ENCODE measurements at places on chromosomes 7 and 10.

DNA sequence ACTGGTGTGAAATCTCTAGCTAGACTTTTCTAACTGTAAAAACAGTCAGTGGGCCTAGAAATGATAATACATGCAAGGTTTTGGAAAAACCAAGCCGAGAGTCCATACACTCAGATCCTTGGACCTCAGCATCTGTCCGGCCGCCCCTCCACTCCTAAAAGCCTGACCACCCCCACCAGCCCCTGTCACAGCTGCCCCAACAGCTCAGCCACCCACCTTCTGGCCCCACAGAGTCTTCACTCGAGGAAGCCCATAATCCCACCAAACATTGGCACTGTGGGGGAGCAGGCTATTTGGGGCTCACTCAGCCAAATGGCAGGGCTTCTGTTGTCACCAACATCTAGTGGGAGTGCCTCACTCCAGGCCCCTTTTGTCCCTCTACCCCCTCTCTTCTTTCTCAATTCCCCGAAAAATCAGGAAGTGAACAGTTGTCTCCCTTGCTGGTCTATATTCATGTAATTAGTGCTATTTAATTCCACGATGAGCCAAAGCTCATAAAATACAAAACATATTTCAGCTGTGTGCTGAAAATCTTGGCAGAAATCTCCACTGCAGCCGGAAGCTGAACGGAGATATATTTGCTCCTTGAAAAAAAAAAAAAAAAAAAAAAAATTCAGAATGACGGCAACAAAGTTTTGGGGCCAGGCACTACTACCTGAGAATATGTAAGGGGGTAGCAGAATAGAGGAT, 55.5 kb downstream of the PLXNA4 start:
- no peak for DNase-seq

DNA sequence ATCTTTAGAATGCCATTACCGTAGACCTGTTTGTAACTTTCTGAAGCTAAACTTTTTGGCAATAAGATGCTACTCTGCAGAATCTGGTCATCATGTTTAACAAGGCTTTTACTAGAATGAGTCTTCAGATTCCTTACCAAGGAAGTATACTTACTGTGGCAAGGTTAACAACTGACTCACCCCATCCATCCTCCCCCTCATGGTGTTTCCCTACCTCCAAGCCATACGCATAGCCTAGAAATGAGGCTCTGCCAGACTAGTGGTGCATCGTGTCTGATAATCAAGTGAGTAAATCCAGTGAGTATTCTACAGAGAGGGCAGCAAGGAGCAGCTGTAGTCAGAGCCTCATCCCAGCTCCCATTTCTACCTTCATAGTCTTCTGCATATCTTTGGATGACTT, 223.6 kb downstream of the IPMK start:
- DNase-seq: no peak

DNA sequence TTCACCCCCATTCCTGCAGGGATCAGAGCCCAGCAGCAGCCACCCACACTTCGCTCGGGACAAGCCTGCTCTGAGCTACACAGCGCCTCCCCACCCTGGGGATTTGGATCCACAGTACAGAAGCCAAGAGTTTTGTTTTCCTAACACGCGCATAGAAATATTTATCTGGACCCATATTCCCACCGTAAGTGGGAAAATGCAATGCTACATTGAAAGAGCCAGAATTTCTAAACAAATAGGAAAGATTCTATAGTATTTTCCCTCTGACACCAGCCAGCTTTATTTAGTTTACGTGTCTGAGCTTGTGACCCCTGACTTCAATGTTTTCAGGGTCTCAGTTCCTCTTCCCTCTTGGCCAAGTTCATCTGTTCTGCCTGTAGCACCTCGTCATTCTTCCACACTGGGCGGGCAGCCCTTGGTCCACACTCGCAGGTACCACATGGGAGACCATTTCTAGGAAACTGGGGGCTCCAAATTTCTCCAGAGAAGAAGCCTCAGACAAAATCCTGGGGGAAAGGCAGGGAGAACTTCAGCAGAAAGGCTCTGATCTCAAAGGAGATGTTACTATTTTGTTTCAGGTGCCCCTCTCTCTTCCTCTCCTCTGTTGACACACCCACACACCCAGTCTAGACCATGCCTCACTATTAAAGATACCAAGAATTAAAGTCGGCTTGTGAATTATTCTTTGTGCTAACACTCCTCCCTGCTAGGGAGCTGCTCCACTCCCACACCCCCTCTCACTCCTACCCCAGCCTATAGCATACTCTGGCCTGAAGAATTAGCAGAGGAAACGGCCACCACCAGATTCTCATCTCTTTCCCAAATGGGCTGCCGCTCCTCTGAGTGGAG, 116.0 kb upstream of the PCGF5 start:
- no peak for DNase-seq

- peak; percentile 71 for DNase-seq
Measured at GRCh38 chr10:26215935-26216584, 514 bp upstream of the GAD2 start.

DNA sequence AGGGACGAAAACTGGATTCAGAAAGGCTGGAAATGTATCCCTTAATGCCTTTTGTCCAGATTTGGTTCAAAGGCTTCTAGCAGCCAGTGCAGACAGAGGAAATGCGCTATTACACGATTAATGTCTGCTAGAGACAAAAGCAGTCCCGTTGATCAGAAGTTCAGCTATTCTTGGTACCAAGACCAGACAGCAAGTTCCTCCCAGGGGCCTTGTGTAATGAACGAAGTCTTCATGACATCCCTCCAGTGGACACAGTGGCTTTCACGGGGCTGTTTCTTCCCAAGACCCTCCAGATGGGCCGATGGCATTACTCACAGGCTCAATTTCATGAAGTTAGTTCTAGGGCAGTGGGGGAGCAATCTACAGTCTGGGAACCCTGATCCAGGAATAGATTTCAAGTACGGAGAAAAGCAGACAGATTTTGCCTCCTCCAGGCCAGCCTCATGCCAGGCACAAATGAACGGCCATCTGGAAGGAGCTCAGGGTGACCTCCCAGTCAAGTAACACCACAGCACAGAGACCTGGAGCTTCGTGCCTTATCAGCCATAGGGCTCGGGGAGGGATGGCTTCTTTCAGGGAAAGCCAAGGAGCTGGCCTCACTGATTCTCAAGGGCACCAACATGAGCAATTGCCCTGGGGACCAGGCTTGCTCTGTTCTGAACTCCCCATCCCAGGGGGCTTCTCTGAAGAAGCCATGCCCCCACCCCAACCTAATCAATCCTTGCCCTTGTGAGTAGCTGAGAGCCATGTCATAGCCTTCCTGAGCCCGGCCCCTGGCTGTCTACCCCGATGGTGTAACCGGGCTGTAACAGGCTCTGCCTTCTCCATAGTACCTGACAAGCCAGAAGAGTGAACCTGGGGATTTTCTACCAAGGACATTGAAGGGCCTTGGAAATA, 101.1 kb downstream of the PRKAG2 start:
- DNase-seq: no peak

GRCh38 chr10:77037735-77038403, 599.7 kb downstream of the KCNMA1 start:
- DNase-seq: no peak

DNA sequence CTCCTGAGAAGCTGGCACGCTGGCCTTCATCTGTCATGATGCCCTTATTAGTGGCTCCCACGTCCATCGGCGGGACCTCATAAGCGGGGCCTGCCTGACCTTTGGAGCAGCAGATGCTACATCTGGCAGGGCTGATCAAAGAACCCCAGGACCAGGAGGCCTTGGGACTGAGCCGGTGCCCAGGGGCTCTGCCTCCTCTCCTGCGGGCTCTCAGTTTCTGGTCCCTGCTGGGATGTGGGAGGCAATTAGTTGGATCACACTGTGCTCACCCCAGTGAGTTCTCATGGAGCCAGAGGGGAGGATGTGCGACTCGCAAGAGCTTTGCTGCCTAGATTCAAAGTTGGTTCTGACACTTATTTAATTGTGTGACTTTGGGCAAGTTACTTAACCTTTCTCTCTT, 28.7 kb upstream of the SFRP5 start:
- no peak for DNase-seq

- no peak for DNase-seq
Measured at GRCh38 chr10:111323389-111323966, 246.6 kb downstream of the ADRA2A start.

All from activated naive CD4-positive, alpha-beta T cell treated with anti-CD3 and anti-CD28 coated beads for 36 hours (primary cell).